ENCODE measurements at places on chromosomes 6 and 20.

GRCh38 chr6:13355999-13356785, 27.9 kb upstream of the TBC1D7 start:
- DNase-seq, result peak; percentile 85

- peak; percentile 89 for DNase-seq
These were observed 207.9 kb downstream of the MYLK4 start for GRCh38 chr6:2542858-2543218.

DNA sequence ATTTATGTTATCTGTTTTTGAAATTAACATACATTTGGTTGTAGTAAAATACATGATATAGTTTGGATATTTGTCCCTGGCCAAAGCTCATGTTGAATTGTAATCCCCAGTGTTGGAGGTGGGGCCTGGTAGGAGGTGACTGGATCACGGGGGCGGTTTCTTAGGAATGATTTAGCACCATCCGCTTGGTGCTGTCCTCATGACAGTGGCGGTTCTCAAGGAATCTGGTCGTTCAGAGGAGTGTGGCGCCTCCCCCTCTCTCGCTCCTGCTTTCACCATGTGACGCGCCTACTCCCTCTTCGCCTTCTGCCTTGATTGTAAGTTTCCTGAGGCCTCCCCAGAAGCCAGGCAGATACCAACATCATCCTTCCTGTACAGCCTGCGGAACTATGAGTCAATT, 29.0 kb downstream of the CTCFL start:
- no peak for DNase-seq

DNA sequence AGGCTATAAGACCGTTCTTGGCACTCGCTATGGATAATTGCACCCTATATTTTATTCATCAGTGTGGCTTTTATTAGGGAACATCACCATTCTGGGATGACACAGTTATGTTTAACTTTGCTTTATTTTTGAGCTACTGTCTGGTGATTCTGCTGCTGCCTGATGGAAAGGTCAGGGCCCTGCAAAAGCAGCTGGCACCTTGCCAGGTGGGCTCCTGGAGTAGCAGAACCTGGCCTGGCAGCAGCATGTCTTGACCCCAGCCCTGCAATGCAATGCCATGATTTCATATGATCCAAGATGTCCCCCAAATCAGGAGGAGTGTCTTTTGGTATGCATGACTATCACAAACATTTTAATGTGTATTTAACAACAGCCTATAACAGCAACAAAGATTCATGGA, 228.4 kb upstream of the RSPO3 start:
- DNase-seq, result no peak

DNA sequence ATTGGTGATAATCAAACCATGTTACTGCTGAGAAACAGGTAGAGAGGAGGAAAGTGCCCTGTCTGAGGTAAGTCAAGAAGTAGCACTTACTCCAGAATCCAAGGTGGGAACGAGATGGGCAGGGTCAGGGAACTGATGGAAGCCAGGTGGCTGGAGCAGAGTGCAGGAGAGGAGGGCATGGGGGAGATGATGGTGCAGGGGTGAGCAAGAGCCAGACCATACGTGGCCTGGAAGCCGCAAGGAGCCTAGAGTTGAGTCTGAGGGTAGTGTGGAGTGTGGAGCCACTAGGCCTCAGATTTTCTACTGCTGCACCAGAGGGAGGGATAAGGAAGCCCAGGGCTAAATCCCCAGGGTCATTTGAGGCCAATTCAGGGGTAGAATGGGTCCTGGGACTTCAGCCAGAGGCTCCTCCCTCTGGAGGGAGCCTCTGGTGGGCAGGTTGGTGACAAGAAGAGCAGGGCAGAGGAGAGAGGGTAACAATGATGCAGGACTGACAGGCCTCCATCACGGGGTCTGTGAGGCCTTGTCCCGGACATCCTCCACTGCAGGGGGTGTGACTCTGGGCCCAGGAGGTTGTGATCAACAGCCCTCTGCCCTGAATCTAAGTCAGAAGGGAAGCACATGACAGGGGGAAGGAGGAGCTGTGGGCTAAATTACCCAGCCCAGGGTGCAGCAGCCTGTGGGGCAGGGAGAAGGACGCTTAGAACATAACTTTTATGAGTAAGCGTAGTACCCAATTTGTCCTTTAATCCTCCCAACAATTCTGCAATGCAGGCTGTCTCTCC, 28.7 kb downstream of the COX4I2 start:
- peak; percentile 49 for DNase-seq

- no peak for DNase-seq
These were observed 5.4 kb downstream of the TRIM15 start for GRCh38 chr6:30168741-30169140.

DNA sequence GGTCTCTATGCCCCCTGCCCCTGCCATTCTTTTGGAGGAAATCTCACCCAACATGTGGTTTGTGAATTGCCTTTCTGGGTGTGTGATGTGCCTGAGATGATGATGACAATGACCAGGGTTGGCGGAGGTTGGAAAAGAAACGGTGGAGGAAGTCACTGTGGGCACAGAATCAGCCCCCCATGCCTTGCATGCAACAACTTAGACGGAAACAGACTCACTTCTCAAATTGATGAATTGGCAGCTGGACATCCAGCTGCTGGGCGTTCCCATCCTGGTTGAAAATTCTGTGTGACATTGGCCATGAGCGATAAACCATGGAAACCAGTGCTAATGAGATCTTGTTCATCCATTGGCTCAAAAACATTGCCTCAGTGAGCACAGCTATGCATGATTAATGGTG, 95.8 kb upstream of the LY86 start:
- DNase-seq, result no peak
